Stimulated activated CD4-positive, alpha-beta T cell treated with anti-CD3 and anti-CD28 coated beads, Interleukin-12 subunit alpha, Interleukin-12 subunit beta, amount 100 ng/mL, for 48 hours (primary cell): ENCODE measurements at places on chromosomes 13 and 19.

- DNase-seq = no peak
Measured at GRCh38 chr19:32676186-32676894, 692 bp downstream of the RGS9BP start.

DNA sequence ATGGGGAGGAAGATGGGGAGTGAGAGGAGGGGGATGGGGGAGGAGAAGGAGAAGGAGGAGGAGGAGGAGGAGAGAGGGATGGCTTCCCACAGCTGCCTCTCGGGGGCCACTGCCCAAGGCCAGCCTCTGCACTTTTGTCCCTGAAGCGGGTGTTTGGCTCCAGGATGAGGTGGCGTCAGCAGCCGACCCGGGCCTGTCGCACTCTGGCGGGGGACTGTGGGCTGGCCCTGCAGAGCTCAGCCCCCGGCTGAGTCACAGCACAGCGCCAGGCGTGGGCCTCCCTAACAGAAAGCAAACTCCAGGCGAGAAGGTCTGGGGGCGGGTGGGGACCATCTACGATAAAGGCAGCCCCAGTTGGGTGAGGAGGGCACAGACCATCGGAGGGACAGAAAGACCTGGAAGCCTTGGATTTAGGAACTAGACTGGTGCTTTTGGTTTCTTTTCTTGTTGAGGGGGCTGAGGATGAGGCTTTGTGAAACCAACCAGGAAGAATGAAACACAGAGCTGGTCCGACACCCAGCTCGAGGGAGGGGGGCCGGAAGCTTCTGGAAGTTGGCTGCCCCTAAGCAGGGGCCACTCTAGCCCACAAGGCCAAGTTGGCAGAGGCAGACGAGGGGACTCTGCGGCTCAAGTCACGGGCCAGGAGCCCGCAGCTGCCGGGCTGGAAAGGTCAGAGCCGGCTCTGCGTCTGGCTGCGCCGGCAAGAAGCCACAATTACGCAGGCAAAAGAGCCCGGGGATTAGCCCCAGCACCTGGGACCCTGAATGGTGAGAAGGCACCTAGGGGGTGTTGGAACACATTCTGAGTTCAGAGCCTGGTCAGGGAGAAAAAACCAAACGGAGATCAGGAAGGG, 18.2 kb downstream of the LSM4 start:
- peak; percentile 79 for DNase-seq

- DNase-seq = no peak
Measured at GRCh38 chr13:79516595-79516994, 35.6 kb downstream of the NDFIP2 start.

GRCh38 chr13:59274958-59275727, 888.6 kb downstream of the DIAPH3 start:
- no peak for DNase-seq

DNA sequence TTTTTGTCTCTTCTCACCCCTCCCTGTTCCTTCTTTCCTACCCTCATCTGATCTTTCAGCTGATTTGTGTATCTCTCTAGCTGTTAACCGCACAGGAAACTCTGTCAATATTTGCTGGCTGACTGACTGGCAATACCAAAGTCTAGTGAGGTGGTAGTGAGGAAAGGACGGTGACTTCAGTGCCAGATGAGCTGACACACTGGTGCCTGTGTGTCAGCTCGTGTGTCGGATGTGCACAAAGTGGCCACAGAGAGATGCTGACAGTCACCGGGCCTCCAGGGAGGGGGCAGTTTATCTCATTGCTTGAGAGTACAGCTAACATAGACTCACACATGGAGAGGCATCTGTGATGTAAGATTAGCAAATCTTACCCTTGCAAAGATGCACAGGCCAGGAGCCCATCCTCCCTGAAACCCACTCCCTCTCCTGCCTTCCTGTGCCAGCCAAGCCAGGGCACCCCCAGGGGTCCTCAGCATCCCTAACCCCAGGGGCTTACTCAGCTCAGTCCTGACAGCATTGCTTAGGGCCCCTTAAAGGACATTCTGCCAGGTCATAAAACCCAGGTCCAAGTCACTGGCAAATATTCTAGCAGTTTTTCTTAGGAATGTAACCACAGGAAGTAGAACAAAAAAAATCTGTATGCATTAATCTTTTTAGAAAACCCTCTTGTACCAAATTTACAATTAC, 80.2 kb downstream of the SHISA2 start:
- no peak for DNase-seq

GRCh38 chr19:872266-872951, 12.9 kb downstream of the CFD start:
- peak; percentile 76 for DNase-seq

DNA sequence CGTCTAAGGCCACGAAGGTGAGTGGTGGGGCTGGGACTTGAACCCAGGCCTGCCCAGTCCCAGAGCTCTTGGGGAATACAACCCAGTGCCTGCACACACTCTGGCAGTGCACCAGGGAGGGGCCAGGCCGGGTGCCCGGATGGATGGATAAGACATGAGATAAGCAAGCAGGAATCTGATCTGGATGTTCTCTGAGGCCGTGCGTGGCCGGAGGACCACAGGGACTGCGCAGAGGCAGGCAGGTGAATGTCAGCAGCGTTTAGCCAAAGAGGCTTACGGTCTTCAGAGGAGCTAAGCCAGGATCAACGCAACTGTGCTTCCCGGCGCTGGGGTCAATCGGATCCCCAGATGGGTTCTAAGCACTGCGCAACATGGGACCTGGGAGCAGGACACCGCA, 1.5 kb downstream of the ZNF787 start:
- no peak for DNase-seq

- DNase-seq = no peak
Measured at GRCh38 chr19:39818626-39819097, 15.3 kb downstream of the DYRK1B start.

DNA sequence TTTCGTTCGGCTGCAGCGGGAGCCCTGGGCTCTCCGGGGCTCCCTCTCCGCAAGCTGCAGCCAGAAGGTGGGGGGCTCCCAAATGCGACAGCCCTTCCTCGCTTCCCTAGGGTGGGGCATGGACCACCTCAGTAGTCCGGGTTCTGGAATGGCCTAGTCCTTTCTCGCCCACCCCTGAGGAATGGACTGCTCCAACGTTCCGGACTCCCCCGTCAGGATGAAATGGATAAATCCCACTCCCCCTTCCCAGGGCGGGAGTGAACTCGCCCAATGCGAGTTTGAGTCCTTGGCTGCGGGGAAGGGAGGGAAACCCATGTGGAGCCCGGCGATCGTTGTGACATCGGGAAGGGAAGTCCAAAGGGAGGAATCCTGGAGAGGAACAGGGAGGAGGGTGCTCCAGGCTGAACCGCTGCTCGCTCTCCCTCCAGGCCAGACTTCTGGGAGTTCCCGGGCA, 5.5 kb downstream of the HRC start:
- no peak for DNase-seq

DNA sequence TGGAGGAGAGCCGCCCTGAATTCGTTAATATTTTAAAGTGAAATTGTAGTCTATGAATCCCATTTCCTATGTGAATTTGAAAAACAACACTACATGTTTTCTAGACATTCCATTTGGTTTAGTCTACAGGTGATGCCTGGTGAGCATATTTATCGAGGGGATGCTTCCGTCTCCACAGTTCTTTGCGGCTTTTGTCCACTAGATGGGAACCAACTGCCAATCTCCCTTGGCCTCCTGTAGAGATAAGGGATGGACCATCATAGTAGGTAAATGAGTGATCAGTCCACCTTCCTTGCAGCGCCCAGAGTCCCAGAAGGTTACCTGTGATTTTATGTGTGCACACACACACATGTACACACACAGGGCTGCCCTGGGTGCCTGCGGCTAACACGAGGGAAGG, 289.8 kb upstream of the SOX21 start:
- no peak for DNase-seq

GRCh38 chr19:28285917-28286316, 927.0 kb downstream of the UQCRFS1 start:
- DNase-seq = no peak

GRCh38 chr19:51789061-51789795, 5.7 kb upstream of the FPR3 start:
- no peak for DNase-seq

- no peak for DNase-seq
Measured at GRCh38 chr19:4086411-4086867, 19.7 kb upstream of the ZBTB7A start.

DNA sequence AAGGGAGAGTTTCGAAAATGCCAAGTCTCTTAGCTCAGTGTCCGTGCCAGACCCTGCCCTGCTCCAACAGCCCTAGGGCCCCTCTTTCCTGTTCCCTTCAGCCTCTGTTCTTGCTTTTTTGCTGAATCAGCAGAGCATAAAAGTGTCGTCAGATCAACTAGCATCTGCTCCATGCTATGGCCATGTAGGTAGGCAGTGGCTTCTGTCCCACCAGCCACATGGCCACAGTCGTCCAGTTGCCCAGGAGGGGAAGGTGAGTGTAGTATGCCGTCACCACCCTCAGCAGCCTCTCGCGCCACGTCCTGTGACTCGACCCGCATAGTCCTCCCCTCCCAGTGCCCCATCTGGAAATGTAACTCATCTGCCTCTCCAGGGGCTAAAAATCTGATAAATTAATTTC, 50.9 kb upstream of the ATP11A start:
- DNase-seq = no peak
